Activated CD4-positive, alpha-beta T cell treated with anti-CD3 and anti-CD28 coated beads, Interleukin-2, amount 50 U/mL, for 4 hours (primary cell): ENCODE measurements at places on chromosomes 12 and 14.

DNA sequence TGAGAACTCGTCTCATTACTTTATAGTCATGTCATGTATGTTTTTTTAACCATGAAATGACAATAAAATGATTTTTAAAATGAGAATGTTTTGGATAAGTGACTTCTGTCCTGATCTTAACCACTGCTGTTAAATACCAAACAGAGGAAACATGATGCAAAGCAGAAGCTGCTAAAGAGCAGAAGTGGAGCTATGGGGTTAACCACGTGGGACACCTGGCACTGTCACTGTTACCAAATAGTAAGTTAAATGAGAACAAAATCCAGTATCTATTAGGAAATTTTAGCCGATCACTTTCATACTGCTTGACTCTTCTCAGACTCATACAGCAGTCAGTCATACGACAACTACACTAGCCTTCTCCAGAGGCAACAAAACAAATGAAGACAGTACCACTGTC is 82.4 kb downstream of the SCAF11 start:
- DNase-seq: no peak

DNA sequence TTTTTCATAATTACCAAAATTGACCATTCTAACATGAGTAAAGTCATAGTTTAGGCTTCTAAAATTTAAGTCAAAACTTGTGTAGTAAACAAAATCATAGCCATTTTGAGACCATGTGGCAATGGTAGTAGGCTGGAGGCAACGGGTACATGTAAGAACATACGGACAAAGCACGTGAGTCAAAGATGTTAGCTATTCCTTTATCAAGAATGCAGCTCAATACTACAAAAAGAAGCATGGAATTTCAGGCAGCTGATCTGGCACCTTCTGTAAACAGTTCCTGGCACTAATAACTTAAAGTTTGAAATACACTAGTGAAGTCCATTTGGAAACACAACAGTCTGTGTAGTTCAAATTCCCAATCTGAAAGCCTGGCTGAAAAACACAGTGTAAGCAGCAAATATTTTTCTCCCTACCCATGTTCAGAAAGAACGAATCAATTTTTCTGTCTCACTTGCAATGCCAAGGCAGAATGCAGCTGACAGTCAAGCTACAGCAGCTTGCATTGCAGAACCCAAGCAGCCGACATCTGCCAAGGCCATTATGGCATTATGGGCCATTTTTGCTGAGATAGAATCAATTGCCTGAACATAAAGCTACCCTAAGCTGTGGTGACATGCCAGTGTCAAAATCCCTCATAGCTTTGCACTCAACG is 29.3 kb downstream of the MYF5 start:
- no peak for DNase-seq

DNA sequence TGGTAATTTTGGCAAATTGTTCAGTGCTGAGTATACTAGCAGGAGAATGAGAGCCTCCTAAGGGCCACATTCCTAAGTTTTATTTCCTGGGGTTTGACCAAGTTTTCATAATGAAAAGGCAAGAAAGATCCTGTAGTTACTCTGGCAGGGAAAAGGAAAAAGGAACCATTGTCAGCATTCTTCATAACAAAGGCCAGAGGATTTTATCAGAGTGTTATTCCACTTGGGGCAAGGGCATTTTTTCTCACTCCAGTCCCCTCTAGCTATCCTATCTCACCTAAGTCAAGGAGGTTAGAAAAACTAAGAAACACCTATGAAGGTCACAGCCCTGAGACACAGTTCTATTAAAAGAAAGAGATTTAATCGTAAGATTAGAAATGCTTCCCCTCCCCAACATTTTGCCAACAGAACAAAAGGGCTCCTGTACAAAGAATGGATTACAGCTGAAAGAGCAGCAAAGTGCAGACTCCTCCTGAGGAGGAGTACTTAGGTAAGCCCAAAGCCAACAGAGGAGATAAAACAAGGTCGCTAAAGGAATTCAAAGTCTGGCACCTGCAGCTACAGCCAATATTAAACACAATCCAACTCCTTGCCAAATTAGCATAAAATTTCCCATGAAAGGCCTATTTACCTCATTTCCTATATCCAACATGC is 162.4 kb downstream of the GALC start:
- DNase-seq: no peak

- peak; percentile 65 for DNase-seq
These were observed 3.6 kb downstream of the SMIM41 start for GRCh38 chr12:52082988-52083637.

- DNase-seq: no peak
These were observed 7.0 kb downstream of the NOC4L start for GRCh38 chr12:132151145-132151765.

- DNase-seq: no peak
These were observed 900 bp upstream of the DPF3 start for GRCh38 chr14:72894623-72895378.

GRCh38 chr12:105764216-105764835 is 374.4 kb downstream of the NUAK1 start:
- no peak for DNase-seq

GRCh38 chr12:93653079-93653478 is 24.1 kb upstream of the CRADD start:
- DNase-seq: no peak

DNA sequence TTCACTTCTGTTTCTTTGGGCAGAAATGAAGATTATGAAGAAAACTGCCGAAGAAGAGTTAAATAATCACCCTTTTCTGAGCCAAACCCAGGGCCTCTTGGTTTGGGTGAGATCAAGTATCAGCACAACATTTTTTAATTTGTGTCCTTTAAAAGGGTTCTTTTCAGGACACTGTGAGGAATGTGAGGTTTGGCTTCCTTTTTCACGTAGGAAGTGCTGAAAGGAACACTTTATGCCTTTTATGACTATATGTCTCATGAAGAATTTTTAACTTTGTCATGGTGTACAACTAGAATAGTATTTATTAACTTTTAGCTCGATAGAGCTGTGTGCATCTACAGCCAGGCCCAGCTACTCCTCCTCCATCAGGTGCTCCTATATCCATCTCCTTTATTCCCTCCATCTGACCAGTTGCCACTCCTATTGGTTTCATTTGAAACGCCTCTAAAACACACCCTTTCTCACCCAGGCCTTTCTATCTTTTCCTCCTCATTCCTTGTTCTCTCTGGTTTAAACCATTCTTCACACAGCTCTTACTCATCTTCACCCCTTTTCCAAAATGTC is 103.6 kb upstream of the LRIG3 start:
- DNase-seq: no peak

GRCh38 chr12:25983625-25984024 is 25.1 kb downstream of the RASSF8 start:
- no peak for DNase-seq

DNA sequence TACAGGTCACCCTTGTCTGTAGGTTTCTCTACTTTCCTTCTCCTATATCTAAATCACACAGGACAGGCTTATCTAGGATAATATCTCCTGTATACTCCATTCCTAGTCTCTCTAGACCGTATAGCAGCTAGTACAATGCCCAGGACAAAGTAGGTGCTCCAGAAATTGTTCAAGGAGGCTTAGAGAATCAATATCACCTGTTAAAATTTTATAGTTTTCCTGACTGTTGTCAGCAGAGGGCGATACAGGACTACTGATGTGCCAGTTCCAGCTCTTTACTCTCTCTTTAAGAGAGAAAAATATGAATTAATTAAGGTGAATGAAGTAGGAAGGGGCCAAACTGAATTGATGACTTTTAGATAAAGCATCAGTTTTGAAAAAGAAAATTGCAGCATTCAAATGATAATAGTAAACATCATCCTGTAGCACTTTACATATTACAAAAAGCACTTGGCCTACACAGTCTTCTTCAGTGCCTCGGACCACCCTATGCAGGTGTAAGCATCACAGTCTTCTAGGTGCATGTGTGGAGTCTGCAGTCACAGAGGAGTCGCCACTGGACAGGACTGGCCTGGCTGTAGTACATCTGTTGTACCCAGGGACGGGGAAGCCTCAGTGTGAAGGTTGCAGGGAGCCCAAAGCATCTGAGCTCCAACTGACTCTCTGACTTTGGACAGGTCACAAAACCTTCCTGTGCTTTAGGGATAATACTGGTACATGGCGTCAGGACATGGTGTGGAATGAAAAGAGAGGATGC is 61.9 kb upstream of the MAX start:
- DNase-seq: peak; percentile 29

GRCh38 chr12:83465632-83466031 is 778.9 kb downstream of the TMTC2 start:
- no peak for DNase-seq

DNA sequence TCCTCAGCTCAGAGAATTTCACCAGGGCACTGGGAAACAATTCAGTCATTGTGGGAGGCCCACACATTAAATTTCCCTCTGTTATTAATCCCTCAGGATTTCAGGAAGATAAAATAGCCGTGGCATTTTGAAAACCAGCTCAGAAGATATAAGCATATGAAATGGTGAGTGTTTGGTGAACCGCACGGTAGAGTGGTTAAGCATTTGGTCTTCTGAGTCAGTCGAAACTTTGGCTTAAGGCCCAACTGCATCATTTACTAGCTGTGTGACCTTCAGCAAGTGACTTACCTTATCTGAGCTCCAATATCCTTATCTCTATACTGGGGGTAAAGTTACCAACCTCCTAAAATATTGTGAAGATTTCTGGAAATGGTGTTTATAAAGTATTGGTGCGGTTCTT is 5.2 kb upstream of the VRK1 start:
- DNase-seq: no peak

GRCh38 chr14:32947081-32947480 is 8.4 kb downstream of the NPAS3 start:
- DNase-seq: no peak
